Skin of body (tissue), 3 donors: ENCODE measurements at places on chromosomes 13 and 19.

DNA sequence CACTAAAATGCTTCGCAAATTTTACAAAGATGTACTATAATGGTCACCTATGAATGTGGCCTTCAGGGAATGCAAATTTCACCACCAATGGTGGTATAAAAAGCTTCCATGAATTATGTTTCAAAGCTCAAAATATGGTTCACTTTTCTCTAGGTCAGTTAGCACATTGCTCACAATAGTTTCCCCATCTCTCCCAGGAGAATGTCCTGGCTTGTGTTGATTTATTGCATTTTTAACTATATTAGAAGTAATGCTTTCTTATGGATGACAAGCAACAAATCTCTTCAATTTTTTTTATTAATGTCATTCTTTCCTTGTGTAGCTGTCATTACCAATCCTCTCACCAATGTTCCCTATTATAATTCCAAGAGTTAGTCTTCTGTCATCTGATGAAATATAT, 621.2 kb downstream of the TBC1D4 start:
- no peak for DNase-seq

DNA sequence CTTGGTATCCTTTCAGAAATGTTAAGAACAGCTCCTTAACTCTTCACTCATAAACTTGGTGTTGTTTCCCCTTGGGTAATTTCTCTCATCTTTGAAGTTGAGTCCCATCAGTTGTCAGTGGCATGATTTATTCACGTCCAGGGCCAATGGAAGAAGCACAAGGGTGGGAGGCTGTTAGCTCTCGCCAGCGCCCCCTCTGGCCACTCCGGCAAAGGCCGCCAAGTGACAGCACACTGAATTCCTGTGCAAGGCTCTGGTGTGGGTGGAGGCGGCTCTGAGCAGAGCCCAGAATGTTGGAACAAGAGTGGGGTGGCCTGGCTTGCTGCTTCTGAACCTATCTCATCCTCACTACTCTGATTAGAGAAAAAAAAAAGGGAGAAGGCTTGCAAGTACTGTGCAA, 13.1 kb upstream of the MEDAG start:
- no peak for DNase-seq

- no peak for DNase-seq
These were observed 88.8 kb downstream of the MBNL2 start for GRCh38 chr13:97310809-97311436.

GRCh38 chr13:109088624-109088917, 459.2 kb downstream of the MYO16 start:
- no peak for DNase-seq

GRCh38 chr19:45547965-45548609, 36.5 kb downstream of the OPA3 start:
- no peak for DNase-seq

- no peak for DNase-seq
These were observed 576.8 kb downstream of the UQCRFS1 start for GRCh38 chr19:28636016-28636629.

GRCh38 chr19:313988-314815, 23.0 kb upstream of the PLPP2 start:
- no peak for DNase-seq

DNA sequence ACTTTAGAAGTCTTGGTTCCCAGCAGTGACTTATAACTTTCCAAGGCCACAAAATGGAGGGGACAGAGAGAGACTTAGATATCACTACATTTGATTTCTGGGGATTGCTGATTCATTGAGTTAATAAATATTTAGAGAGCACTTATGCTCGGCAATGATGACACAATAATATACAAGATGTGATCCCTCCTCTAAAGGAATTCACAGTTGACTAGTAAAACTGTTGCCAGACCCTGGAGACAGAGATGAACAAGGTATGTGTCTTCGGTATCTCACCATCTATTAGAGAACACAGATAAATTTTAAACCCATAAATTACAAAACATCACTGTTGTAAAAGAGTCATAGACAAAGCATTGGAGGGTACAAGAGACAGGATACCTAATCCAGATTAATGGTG, 437.5 kb downstream of the FOXO1 start:
- DNase-seq: no peak

DNA sequence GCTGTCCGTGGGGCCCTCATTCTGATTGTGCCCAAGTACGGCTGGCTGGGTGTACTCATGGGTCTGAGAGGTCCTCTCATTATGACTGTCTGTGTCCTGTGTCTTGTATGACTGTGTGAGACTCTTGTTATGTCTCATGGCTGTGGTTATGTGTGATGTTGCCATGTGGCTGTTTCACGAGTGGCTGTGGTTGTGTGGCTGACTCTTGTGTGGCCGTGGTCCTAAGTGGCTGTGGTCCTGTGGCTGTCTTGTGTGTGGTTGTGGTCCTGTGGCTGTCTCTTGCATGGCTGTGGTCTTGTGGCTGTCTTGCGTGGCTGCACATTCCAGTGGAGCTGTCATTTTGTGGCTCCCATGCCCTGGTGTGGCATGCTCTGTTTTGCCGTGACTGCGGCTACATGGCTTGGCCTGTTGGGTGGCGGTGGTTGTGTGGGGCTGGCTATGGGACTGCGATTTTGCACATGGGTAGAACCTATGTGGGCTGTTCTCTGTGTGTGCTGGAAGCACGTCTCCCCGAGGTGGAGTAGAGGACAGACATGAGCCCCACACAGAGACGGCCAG, 2.5 kb downstream of the LYL1 start:
- DNase-seq: no peak

GRCh38 chr19:12994701-12995595, at the start of gene NFIX:
NFIX (plus strand) TSS chr19:12995475; CDS start chr19:12995838, 363 bp downstream.
- DNase-seq: no peak

GRCh38 chr13:79642596-79642995, 161.6 kb downstream of the NDFIP2 start:
- no peak for DNase-seq

- no peak for DNase-seq
These were observed 14.6 kb upstream of the SERPINE3 start for GRCh38 chr13:51324714-51325420.

GRCh38 chr19:343941-344624, 513 bp downstream of the MIER2 start:
- no peak for DNase-seq

DNA sequence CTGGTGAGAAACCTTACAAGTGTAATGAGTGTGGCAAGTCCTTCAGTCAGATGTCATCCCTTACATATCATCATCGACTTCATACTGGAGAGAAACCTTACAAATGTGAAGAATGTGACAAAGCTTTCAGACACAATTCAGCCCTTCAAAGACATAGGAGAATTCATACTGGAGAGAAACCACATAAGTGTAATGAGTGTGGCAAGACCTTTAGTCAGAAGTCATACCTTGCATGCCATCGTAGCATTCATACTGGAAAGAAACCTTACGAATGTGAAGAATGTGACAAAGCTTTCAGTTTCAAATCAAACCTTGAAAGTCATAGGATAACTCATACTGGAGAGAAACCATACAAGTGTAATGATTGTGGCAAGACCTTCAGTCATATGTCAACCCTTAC, 13.6 kb upstream of the ZNF765 start:
- DNase-seq: no peak

DNA sequence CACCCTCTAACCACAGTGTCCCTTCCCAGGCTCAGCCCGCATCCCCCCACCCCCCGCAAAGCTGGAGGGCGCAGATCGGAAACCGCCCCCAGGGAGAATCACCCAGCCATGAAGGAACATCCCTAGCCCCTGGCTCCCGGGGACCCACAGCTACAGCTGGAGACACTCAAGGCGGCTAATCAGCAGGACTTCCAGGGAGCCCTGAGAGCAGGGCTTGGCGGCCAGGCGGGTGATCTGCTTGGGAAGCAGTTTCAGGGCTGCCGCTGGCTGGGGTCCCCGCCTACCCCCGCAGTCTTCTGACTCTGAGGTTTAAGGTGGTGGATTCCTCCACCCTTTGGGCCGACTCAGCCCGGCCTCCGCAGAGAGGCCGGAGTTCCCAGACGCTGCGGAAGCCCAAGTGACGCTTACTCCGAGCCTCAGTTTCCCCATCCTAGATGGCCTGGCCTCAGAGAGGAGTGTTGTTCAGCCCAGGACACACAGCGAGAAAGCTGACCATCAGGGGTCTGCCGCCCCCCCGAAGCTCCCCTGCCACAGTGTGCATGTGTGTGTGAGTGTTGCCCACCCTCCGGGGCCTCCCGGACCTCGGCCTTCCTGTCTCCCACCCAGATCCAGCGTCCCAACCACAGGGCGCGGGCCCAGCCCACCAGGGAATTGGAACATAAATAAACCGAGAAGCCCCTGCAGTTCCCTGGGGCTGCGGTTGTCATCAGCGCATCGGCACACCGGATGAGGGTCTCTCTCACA, 9.8 kb downstream of the FUT6 start:
- no peak for DNase-seq

DNA sequence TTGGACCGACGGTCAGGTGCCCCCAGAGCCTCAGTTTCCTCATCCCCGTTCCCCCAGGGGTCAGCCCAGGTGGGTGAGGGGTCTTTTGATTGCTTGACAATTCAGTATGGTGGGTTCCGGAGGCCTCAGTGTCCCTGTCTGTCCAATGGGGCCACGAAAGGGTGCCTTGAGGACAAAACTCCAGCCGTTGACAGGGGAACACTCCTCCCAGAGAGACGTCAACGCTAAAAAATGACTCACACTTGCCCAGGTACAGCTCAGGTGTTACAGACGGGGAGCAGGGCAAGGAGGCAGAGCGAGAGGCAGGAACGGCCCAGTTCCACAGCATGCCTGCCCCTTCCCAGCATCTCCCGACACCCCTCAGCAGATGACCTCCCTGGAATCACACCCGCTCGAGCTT, 1.8 kb downstream of the TNFAIP8L1 start:
- DNase-seq: no peak
